ENCODE measurements at places on chromosomes 16 and 17.
A peak's percentile ranks its signal among the peaks of the same experiment; 100 is the strongest.

- peak; percentile 93 for DNase-seq
These were observed 31.9 kb downstream of the ARHGAP23 start for GRCh38 chr17:38460082-38460715.

- no peak for DNase-seq
These were observed 456.9 kb downstream of the TOX3 start for GRCh38 chr16:52090080-52090479.

- no peak for DNase-seq
These were observed 2.2 kb upstream of the GSDMA start for GRCh38 chr17:39960524-39961041.

DNA sequence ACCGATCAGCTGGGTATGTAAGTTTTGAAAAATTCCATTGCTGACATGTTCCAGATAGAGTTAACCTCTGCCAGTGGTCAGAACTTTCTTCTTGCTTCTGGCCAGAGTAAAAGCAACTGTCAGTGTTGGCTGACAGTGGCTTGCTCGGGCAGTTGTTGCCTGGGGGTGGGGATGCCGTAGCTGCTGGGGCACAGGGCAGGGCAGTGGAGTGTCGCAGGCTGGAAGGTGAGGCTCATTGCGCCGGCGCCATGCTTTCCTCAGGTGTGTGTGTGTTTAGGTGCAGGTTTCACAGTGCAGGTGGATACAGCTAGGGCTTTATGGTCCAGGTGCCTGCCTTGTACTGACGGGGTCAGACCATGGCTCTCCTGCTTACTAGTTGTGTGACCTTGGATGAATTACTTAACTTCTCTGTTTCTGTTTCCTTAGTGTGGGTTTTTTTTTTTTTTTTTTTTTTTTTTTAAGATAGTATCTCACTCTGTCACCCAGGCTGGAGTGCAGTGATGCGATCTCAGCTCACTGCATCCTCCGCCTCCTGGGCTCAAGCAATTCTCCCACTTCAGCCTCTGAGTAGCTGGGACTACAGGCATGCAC, 156.4 kb downstream of the SNX29 start:
- no peak for DNase-seq

DNA sequence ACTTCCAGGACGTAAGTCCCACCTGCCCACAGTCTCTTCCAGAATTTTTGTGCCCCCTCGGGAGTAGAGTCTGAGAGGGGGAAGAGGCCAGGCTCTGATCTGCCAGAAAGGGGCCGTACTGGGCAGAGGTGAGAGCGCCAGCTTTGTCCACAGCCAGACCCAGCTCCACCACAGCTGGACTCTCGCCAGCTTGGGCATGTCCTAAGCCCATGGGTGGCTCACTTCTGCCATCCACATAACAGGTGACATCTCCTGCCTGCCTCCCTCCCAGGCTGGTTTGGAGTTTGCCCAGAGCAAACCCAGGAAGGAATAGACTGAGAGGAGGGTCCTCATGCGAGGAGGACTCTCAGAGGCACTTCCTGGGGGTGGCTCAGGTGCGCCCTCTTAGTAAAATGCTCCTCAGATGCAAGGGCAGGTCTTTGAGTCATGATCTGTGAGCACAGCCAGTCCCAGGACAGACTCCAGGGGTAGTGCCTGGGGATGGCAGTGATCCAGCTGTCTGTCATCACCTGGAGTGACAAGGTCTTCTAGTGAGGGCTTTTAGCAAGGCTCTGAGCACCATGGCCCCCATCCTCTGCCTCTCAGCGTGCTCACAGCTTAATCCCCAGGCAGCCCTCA, 89.2 kb downstream of the AMFR start:
- DNase-seq = no peak

DNA sequence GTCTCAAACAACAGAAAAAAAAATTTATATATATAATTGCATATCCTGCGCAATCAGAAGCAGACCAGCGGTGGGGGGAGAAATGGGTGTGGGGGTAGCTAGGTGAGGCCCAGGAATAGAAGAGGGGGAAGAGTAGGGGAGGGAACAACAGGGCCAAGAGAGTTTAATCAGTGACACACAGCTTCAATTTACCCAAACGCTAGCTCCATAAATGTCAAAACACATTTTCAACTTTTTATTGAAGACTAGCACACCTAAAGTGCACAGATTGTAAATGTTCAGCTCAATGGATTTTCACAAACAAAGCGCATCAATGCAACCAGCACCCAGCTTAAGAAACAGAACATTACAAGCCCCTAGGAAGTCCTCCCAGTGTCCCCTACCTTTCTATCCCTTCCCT, 24.8 kb upstream of the NAGS start:
- DNase-seq = no peak

- no peak for DNase-seq
These were observed 21.7 kb upstream of the USP36 start for GRCh38 chr17:78862073-78863023.

DNA sequence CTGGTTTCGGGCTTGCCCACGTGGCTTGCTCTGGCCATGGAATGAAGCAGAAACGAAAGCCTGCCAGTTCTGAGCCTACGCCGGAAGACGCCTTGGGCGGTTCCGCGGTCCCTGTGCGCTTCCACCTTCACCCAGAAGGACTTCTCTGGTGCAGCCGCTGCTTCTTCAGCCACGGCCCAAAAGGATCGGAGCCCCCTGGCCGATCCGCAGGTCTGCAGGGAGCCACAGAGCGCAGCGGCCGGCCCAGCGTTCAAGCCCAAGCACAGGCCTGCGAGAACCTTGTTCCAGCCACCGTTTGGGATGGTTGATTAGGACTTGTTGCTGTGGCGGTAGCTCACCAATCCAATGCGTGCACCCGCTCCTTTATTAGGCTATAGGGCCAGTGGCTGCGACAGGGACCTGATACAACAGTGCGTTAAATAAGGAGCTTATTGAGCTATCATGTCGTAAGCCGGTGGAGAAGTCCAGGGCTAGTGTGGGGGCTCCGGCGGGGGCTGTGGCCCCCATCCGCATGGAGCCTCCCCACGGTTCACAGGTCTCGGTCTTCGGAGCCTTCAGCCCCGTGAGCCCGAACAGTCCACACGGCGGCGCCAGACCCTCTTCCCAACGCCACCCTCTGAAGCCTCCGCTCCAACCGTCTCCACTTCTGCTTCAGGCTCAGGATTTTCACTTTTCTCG, 10.2 kb upstream of the MPP2 start:
- peak; percentile 66 for DNase-seq

DNA sequence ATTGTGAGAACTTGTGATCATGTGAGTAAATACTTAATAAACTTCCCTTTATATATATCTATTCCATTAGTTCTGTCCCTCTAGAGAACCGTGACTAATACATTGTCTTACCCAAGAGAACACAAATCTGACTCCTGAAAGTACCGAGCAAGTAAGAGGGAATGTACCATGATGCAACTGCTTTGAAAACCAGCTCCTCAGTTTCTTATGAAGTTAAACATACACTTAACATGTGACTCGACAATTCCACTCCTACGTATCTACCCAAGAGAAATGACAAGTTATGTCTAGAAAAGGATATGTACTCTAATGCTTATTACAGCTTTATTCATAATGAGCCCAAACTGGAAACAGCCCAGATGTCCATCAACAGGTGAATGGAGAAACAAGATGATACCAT, 8.8 kb upstream of the GJD3 start:
- DNase-seq = no peak

DNA sequence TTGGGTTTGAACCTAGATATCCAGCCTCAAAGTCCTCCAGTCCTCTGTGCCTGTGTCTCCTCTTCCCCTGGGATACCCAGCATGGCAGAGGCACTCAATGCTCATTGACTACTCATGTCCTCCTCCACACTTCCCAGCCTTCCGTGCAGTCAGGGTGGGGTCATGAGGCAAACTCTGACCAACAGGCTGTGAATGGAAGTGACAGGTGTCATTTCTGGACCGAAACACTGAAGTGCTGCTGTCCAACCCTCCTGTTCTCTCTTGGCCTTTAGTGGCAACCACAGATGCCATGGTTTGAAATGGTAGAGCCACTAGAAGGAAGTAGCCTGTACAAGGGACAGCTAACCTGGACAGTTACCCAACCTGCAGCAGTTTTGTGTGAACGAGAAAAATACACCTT, 46.7 kb upstream of the MAP3K14 start:
- DNase-seq = no peak

DNA sequence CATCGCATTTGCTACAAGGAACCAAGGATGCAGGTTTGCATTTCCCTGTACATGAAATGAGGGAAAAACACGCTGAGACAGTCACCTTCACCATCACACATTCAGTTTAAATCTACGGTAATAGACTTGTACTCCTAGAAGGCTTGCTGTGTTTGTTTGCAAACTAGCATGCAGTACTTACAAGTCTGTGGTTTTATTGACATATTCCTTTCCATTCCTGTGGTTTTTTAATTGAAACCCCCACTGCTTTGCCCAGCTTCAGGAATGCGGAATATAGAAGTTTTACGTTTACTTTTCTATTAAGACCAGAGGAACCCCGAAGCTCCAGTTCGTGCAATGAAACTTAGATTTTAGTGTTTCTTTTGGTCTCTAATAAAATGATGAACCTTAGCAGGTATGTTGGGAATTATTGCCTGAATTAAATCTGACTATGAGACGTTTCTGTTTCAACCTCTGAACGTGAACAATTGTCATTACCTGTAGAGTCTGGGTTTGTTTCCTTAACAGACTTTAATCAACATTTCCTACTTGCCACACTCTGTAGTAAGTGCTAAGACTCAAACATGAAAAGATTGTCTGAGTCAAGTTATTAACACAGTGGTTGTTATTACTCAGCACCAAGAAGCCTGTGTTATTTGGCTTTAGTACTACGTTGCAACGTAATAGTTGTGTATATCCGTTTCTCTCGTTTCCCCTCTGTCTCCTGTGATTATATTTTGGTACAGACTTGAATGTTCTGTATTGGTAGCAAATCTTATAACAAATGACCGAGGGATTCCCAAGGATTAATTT, 793.3 kb upstream of the GOT2 start:
- no peak for DNase-seq

DNA sequence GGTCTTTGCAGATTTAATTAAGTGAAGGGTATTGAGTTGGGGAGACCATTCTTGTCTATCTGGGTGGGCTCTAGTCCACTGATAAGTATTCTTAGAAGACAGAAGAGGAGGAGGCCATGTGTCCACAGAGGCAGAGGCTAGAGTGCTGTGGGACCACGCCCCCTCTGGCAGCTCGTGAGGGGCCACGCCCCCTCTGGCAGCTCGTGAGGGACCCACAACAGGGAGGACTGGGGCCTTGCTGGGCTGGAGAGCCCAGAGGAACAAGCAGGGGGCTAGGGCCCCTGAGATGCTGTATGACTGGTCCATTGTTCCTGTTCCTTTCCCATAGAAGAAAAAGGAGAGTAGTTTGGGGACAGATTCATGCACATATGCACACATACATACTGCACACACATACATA, 106.8 kb downstream of the METRNL start:
- peak; percentile 44 for DNase-seq

DNA sequence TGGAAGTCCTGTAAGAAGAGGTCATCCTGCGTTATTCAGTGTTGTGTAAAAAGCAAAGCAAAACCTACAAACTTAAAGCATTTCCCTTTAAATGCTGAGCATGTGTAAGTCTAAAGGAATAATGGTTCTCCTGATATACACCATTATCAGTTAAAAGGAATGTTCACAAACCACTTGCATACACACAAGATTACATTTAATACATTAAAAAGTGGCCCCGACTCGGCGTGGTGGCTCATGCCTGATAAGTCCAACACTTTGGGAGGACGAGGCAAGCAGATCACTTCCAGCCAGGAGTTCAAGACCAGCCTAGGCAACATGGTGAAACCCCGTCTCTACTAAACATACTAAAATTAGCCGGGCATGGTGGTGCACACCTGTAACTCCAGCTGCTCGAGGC, 30.5 kb downstream of the CPPED1 start:
- DNase-seq = peak; percentile 44

DNA sequence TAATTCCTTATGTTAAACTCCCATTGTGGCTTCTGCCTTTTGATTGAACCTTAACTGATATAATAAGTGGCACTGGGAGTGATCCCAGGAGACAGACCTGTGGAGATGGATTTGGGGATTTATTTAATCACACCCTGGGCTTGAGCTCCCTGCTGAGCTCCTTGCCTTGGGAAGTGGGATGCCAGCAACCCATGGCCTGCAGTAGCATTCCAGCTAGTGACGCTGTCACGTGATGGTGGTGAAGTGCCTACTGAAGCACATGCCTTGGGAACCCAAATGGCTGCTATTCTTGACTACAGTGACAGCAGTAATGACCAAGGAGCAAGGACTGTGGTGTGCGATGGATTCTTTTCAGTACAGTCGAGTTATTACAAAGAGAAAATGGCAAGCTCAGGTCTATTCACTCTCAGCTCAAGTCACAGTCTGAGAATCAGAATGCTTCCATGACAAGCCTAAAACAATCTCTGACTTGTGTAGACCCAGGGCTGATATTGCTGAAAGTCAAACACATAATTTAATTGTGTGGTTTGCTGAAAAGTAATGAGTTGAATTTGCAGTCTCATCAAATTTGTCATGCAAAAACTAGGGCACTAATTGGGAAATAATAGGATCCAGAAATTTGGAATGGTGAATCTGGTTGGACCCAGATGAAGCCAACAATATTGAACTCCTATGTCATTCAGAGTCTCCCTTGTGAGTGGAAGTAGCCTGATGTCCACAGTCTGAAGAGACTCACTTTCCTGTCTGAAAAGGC, 47.1 kb downstream of the BCL7C start:
- no peak for DNase-seq

GRCh38 chr17:4901108-4901647, 1.7 kb downstream of the CHRNE start:
- no peak for DNase-seq

GRCh38 chr17:61456061-61456681, 3.9 kb downstream of the TBX4 start:
- no peak for DNase-seq

GRCh38 chr17:2068031-2068518, 13.2 kb downstream of the HIC1 start:
- no peak for DNase-seq

GRCh38 chr17:49723423-49723822, 15.7 kb upstream of the SLC35B1 start:
- no peak for DNase-seq

DNA sequence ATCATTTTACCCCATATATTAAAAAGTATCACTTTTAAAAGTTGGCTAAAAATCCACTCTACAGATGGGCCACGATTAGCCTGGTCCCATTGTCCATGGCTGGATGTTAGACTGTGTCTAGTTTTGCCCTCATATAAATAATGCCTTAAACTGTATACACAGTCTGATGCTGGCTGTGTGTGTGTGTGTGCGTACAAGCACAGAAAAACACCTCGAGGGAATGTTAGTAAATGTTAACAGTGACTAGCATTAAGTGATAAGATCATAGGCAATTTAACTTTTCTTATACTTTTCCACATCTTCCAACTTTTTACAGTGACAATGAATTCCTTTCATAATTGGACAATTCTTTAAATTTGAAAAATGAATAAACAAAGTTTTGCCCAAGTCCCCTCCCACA, 8.2 kb downstream of the NOS2 start:
- no peak for DNase-seq

GRCh38 chr16:4723071-4723767, 10.9 kb downstream of the ANKS3 start:
- no peak for DNase-seq

DNA sequence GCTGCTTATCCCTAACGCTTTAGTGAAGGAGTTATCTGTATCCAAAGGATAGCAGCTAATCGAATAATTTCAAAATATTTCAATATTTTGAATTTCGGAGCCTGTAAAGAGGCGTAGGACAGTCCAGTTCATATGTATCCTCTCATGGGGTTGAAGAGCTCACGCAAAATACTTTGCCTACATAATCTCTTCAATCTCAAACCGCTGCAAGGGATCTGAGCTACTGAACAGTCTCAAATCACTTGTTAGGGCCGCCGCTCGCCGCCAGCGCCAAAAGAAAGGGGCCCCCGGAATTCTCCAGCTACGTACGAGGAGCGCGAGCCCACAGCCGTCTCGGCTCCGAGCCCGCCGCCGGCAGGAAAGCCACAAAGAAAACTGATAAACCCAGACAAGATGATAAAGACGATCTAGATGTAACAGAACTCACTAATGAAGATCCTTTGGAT, 601 bp upstream of the RFWD3 start:
- peak; percentile 67 for DNase-seq

All from hematopoietic multipotent progenitor cell treated with erythropoietin and hydrocortisone succinate and interleukin-3 and kit ligand, for 6 days (in vitro differentiated cells).